T1000 (cell line): ENCODE measurements at places on chromosomes 12 and 14.

DNA sequence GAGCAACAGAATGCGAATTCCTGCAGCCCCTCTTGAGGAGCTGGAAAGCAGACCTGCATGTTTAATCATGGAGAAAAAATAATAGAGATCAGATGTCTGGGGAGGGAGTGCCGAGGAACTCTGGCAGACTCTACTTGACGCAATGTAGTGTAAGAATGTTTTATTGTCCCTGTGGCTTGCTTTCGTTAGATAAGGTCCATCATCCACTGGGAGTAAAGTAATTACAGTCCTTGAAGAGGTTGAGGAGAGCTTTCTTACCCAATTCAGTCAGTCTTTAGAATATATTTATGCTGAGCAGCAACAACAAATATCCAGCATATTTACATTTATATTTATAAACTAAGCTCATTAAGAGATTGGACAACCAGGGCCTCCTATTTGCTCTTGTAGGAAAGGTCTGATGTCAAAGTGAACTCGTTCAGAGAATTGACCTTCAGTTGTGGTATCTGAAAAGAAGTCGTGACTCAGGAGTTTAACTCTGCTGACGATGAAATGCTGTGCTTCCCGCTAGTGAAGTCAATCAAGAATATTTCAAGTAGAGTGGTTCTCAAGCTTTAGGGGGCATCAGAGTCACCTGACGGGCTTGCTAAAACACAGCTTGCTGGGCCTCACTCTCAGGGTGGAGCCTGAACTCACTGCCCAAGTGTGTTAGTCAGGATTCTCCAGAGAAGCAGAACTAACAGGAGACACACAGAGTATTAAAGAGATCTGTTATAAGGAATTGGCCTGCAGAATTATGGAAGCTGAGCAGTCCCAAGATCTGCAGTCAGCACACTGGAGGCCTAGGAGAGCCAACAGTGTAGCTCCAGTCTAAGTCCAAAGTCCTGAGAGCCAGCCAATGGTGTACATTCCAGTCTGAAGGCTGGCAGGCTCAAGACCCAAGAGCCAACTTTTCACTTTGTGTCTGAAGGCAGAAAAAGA is 139.3 kb upstream of the LMNTD1 start:
- DNase-seq: no peak

- DNase-seq: no peak
Observed at GRCh38 chr14:24925771-24926374, 124.1 kb downstream of the STXBP6 start.

- no peak for DNase-seq
Observed at GRCh38 chr14:86305058-86305457, 775.1 kb downstream of the FLRT2 start.

DNA sequence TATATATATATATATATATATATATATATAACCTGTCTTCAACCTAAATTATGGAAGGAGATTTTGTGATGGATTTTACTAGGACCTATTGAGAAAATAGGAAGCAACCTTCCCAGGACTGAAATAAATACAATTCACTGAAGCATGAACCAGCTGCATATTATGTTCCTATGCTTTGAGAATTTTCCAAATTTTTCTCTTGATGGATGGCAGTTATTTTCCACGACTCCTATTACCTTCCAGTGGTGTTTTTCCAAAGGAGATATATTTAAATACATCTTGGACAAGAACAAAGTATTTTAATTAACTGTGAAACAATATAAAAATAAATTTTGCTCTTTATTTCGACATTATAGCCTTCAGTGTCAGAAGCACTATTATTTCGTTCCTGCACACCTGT is 87.9 kb downstream of the TMTC1 start:
- no peak for DNase-seq

DNA sequence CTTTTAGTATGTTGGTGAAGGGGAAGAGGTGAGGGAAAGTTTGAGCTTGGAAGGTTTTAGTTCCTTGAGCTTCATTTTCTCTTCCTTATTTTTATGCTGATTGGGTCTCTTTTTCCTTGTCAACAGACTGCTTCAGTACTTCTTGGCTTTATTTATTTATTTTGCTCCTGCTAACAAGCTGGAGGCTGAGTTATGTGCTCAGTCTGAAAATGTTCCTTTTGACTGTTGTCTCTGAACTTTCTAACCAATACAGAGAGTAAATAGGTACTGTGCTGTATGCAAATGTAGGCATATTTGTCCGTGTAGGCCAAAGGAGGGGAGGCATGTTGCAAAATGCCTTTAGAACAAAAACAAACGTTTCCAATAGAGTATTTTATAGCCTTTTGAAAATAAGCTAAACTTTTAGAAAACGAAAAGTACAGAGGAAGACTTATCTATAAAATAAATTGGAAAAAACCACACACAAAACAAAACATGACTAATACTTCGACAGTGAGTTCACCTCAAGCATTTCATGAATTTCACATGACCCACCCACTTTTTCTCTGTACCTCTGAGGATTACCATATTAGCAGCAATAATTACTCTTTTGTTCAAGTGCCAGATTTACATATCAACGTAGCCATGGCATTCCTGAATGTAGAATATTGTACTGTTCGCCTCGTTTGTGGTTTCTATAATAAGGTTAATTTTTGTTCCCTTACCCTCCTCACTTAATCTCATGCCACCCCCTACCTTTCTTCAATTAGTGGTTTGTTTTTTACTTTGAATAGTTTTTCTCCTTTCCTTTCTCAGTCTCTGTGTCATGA is 4.7 kb upstream of the CREBL2 start:
- DNase-seq: no peak

DNA sequence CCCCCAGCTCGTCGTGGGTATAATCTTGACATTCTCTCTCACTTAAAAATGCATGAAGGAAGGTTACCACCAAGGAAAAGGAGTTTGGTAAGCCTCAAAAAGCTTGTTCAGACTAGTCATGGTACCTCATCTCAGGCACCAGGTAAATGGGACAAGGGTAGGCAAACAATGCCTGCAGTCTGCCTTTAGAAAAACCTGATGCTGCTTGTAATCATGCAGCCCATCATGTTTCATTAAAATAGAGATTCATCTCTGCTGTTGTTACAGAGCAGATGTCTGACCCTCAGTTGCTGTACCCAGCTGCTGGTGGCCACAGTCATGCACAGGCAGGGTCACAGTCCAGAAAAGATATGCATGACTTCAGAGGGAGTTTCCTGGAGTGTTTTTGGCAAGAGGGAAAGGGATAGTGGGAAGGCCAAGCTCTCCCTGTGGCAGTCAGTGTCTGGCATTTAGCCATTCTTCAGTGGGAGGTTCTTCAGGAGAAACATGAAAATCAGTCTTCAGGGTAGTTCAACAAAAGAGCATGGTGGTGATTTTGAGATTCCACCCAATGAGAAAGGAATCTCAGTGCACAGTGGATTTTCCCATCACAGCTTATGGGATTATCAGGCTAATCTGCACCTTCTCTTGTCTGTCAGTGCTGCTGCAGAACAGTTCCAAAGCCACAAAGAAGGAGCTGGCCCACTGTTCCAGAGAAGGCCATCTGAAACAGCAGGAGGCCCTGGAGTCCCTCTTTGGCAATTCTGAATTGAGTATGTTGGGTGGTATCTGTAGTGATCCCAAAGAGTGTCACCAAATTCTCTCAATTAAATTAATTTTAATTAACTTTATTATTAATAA is 202.7 kb upstream of the FRMD6 start:
- DNase-seq: no peak

DNA sequence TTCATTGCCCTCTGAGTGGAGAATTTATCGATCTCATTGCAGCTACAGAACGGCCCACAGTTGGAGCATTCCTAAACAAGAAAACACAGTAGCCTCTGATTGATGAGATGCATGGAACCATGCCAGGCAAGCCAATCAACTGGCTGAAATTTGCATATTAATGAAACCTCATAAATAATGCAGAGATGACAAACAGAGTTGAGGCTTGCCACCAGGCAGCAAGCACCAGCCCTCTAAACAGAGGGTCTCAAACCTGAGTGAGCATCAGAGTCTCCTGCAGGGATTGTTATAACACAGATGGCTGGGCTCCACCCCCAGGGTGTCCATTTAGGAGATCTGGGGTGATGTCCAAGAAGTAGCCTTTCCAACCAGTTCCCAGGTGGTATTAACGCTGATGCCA is 60.9 kb upstream of the CMKLR1 start:
- DNase-seq: no peak

GRCh38 chr12:124347805-124348658 is 53.1 kb downstream of the RFLNA start:
- DNase-seq: no peak

DNA sequence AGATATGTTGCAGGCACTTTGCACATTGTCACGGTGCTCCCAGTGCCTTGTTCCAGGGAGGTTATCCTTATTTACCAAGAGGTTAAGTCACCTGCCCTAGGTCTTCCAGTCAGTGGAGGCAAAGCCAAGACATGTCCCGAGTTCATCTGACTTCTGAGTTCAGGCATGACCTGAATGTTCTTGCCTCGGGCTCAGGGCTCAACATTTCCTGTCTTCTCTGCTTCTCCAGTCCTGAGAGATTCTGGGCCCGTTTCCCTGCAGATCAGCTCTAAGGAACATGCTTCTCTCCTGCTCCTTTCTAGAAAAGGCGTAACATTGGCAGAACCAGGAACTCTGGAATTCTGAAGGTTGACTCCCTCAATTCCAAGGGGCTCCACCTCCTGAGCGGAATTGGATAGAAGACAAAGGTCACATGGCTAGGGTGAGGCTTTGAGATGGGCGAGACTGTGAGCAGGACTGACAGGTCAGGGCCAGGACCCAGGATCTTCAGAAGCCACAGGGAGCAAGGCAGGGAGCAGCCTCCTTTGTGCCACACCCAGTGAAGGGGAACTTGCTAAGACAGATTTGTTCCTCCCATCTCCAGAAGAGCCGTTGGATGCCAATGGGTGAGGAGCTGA is 19.9 kb downstream of the BDKRB2 start:
- DNase-seq: no peak

GRCh38 chr12:25463521-25463920 is 89.6 kb downstream of the LMNTD1 start:
- DNase-seq: no peak

DNA sequence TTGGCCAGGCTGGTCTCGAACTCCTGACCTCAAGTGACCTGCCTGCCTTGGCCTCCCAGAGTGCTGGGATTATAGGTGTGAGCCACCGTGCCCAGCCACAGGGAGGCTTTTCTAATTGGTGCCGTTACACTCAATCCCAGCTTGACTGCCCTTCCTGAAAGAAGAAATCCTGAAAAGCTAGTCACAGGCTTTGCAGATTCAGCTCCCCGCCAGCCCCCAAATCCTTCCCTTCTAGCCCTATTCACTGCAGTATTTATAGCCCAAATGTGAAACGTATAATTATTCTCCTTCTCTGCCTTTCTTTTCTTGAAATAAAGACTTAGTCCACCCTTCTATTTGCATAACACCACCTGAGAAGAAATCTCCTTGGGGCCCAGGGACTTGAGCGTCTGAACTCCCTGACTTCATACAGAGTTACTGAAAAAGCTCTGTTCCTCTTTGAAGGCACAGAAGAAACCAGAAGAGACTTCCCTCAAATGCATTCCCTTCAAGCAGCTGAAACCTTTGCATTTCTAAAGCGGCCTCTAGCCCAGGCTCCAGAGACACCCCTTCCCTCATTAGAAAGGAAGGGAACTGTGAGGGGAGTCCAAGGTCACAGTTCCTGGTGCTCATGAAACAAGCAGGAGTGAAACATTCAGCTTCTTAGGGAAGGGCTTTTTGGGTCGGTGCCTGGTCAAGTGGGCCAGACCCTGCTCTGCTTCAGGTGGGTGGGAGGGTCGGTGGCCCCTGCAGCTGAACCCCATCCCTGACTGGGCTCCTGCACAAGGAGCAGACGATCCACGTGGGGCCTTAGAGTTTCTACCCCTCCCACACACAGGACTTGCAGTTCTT is 42.3 kb upstream of the BATF start:
- no peak for DNase-seq

DNA sequence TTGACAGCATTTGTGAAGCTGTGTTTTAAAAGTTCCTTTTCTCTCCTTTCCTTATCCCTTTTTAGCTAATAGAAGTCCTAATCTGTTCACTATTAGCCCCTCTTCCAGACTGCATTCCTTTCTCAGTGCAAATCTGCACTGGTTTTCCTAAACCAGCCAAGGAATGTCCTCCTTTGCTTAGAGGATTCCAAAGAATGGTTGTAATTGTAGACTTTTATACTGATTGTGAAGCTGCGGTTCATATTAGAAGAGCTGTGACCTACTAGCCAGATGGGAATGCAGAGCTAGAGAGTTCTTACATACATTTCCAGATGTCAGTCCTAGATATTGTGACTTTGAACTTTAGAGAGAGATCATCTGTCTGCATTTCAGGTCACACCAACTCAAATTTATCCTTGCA is 79.8 kb downstream of the MYRFL start:
- no peak for DNase-seq

DNA sequence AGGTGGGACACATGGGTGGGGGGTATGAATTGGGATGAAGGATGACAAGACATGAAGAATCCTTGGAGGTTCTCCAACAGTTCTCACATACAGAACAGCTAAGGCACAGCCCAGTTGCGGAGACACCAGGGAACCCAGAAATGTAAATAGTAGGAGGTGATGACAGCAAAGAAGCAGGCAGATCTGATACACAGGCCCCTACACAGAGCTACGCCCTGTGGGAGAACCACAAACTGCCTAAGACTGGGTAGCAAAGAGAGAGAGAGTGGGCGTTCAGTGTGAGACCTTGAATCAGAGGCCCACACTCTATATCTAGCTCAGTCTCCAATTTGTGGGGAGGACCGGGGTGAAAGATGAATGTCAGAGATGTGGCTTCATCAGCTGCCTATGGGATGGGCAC is 9.5 kb upstream of the NUMB start:
- no peak for DNase-seq

DNA sequence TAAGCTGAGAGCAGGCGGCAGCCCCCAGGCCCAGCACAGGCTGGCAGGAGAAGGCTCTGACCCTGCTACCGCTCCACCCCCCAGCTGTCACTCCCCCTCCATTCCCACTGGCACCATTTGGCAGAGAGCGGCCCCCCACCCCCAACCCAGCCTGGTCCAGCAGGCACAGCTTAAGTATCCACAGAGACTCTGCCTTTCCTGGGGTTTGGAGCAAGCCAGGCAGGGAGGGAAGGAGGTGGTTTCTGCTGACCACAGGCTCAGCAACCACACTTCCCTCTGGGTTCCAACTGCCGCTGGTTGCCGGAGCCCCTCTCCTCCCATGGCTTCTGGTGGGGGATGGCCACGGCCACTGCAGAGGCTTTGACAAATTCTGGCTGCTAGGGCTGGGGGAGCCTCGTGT is 30.5 kb upstream of the CCND2 start:
- DNase-seq: no peak

- no peak for DNase-seq
Observed at GRCh38 chr12:123998991-123999359, 26.0 kb downstream of the ZNF664 start.
